ENCODE measurements at places on chromosomes 12 and 14.

- DNase-seq = no peak
These were observed 116.8 kb upstream of the SLC38A4 start for GRCh38 chr12:46942579-46942978.

DNA sequence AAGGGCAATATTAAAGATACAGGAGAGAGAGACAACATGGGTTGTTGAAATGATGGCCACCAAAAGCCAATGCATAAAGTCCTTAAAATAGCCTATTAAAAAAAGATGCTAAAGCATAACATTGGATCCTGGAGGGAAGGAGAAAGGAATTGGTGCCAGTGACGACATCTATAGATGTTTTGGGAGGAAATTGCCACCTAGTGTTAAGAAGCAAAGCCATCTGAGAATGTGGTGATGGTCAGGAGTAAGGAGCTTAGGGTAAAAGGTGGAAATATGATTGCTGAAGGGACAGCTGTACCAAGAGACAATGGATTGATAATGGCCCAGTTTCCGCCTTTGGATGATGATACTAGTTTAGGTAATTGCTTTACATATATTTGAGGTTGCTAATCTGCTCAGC is 85.1 kb downstream of the TMEM30B start:
- DNase-seq = no peak

DNA sequence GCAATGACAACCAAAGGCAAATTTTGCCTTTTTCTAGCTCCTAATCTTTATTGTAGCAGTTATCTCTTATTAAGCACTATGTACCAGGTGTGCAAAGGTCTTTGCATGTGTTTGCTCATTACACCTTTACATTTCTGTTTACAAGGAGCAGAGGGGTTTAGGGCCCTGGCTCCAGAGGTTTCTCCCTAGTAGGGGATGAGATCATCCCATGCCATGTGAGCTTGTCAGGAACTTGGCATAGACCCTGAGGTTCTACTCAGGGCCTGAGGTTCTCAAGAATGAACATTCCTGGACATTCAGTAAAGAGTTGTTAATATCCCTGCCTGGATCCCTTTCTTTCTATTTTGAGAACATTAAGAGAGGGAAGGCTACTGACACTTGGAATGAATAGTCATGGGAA is 292.0 kb downstream of the RPAP3 start:
- DNase-seq = no peak

- no peak for DNase-seq
These were observed 49.5 kb downstream of the TSPAN19 start for GRCh38 chr12:84986586-84986985.

GRCh38 chr14:29391801-29392200 is 535.8 kb downstream of the PRKD1 start:
- DNase-seq = no peak

DNA sequence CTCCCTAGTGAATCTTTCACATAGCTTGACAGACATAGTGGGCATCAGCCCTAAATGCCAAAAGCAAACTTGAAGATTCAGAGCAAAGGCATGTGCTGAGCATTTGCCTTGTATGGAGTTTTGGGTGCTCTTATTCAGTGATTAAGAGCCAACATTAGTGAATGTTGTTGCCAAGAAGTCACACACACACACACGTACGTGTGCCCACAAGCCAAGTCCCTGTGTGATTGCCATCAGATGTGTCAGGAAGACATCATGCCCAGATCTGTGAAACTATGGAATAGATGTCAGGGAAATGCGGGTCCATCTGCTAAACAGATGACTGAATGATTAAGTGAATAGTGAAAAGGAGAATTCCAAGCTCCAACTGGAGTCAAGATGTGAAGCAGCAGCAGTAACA is 149.0 kb downstream of the AKAP6 start:
- DNase-seq = no peak

- no peak for DNase-seq
These were observed 6.3 kb upstream of the RIN3 start for GRCh38 chr14:92507174-92507768.

DNA sequence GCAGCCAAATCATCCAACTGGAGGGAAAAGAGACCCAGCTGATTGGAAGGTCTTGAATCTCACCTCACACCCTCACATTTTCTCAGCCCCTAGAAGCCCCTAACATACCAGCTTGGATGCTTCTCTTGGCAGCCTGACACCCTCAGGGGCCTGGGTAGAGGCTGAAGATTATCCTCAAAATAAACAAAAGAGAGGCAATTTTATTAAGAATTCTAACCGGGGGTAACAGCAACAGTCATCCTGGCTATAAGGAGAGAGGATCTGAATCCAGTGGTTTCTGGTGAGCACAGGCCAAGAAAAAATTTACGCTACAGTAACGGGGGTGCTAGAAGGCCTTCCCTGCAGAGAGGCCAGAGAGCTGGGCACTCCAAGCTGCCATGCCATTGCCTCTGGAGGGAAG is 21.6 kb downstream of the KRT76 start:
- no peak for DNase-seq

DNA sequence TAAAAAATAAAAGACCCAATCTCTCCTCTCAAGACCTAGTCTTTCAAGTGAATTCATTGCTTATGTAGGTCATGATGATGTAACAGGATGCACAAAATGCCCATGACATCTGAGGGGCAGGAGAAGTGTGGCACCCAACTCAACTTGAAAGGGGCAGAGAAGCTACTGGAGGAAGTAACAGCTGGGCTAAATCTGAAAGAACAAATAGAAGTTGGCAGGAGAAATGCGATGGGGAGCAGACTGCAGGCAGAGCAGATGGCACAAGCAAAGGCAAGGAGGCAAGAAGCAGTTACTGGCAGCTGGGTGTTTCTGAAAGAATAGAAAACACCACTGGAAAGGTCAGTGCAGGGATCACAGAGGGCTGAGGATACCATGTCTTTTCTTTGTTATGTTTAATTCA is 14.6 kb downstream of the SLC38A4 start:
- no peak for DNase-seq

- peak; percentile 5 for DNase-seq
These were observed 33.2 kb upstream of the PPP1R13B start for GRCh38 chr14:103880348-103881267.

GRCh38 chr14:23021434-23021833 is 11.5 kb upstream of the C14orf93 start:
- no peak for DNase-seq

DNA sequence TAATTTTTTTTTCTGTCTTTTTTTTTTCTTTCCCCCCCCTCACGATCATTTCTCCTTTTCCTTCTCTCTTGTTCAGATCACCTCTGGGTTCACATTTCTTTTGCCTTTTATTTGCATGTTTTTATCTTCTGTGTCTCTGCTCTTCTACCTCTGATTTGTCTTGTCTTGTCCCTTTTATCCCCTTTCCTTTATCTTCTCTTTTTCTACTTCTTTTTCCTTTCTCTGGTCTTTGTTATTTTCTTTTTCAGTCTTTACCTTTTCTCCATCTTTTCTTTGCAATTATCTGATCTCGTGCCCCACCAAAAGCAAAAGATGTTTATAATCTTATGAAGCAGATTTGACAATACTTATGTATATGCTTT is 77.8 kb upstream of the RAP1B start:
- no peak for DNase-seq

DNA sequence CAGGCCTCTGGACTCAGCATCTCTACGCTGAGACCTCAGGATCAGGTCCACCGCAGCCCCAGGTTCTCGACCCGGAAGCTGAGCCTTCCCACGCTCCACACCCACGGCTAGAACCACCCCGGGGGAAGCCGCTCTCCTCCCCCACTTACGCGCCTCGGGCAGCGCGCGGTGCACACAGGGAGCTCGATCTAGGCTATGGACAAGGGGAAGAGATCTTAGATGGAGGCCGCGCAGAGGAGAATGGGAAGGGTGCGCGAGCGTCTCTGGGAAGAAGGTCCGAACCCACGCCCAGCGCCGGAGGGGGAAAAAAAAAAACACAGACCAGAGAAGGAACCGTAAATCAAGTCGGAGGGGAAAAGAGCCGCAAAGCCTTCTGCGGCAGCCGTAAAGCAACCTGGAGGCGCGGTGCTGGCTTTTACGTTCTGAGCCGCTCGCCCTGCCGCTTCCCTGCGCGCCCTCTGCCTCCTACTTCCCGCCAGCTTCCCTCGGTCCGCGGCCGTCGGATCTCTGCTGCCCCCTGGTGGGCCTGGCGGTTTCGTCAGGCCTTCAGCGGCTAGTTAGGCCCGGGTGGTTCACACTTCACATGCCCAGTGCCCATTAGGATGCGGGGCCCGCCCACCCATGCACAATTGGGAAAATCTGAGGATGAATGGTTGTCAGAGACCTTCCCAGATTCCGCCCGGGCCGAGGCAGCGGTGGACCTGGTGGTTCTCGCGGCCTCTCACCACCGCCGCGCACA is at the start of gene RAD52:
TSS of gene RAD52 (minus strand) at position 242 of the 739 bp plus-strand sequence. CDS start 16,636 bp downstream, outside the sequence.
- peak; percentile 97 for DNase-seq

- DNase-seq = no peak
These were observed 666.0 kb downstream of the MED13L start for GRCh38 chr12:115611477-115611876.

DNA sequence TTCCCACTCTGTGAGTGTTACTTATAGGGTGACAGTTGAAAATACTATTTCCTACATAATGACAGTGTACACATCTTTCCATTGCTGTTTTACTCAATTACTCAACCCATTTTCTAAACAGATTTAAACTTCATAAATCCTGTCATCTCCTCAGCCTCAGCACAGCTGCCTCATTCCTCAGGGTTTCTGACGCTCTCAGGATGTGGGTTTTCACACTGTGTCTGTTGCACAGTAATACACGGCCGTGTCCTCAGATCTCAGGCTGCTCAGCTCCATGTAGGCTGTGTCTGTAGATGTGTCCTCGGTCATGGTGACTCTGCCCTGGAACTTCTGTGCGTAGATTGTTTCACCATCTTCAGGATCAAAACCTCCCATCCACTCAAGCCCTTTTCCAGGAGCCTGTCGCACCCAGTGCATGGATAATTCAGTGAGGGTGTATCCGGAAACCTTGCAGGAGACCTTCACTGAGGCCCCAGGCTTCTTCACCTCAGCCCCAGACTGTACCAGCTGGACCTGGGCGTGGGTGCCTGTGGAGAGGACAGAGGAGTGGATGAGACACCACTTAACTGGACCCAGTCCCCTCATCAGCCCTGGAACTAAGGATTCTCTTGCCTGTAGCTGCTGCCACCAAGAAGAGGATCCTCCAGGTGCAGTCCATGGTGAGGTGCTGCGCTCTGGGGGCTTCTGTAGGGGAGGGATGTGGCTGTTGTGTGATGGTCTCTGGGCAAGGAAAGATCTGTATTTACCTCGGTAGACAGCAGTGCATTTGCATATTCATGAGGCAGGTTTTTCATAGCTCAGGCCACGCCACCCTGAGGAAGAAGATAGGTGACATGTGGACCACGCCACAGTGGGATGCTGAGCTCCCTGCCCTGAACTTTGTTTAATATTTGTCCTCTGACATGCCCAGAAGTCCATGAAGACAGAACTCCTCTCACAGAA is 750.2 kb downstream of the TMEM121 start:
- no peak for DNase-seq

GRCh38 chr12:64670019-64670418 is 59.7 kb downstream of the RASSF3 start:
- no peak for DNase-seq

DNA sequence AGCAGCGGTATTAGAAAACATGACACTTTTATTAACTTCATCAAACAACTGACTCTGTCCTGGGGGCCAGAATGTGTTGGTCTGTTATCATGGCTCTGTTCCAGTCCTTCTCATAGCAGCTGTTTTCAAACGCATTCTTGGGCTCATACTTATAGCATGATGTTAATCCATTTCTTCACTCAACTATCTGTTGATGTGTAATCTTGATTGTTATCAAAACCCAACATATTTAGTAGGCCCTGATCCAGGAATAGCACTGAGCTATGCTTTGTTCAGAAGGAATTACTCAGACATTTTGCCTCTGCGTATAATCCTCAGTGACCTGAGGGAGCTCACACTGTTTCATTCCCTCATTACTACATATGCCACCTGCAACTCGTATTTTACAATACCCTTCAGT is 315.9 kb downstream of the BMP4 start:
- DNase-seq = no peak

DNA sequence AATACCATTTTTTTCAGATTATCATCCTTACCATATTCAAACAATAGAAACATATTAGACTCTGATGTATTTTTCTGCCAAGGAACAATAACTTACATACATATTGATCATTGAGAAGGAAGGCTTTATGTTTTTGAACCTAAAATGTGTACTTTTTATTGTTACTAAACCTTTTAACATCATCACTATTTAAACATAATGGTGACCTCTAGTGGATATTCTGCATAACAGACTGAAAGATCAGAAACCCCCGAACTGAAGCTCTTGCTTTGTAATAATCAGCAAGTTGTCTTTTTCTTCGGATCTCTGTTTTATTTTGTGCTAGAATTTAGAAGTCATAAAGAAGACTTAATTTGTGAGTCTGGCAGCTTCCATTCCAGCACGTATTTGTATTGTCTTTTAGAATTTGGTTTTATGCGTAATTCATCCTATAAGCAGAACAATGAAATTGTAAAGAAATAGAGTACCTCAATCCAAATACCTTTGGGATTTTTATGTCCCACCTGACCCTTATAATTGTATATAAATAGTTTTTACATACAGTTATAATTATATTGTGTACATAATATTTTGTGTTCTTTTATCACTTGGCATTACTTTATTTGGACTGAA is 125.9 kb upstream of the ATF1 start:
- peak; percentile 65 for DNase-seq

DNA sequence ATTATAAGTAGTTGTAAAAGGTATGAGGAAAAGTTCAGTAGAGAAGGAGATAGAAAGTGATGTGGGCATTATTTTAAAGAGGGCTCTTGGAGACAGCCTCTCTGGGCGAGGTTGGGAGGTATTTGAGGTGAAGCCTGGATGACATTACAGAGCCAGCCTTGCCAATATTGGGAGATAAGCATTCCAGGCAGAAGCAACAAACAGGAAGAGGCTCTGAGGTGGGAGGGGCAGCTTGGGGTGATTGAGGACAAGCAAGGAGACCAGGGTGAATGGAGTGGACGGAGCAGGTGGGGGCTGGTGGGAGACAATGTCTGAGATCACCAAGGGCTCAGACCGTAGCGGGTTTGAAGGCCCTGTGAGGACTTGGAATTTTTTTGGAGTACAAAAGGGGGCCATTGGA is 87.3 kb downstream of the DYRK2 start:
- DNase-seq = no peak

DNA sequence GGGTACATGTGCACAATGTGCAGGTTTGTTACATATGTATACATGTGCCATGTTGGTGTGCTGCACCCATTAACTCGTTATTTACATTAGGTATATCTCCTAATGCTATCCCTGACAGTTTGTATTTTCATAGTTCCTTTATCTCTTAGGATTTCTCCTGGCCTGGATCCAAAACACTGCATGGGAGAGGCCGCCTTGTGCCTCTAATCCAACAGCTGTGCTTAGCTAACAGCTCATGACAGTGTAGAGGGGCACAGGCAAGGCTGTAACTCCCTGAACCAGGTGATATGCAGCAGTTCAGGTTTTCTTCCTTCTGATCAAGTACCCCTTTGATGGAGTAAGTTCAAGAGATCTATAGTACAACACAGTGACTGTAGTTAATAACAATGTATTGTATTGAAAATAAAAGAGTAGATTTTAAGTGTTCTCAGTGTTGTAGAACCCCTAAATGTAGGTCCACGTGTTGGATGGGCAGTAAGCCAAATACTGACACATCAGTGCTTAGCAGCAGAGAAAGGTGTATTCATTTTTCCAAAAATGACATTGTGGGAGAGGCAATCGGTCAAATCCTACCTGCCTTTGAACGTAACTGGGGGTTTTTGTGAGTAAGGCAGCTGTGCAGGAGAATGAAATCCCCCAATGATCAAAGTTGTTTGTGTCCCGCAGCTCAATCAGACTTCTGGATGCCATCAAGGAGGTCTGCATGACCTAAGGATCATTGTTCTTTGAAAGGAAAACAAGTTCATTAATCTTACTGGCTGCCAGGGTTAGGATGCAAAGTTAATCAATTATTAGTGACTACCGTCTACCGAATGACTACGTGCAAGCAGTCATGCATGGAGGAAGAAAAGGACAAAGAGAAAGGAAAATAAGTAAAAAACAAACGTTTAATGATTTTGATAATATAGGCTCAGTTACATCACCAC is 89.3 kb upstream of the FGD4 start:
- DNase-seq = no peak

Measured in CD4-positive, alpha-beta T cell treated with Interleukin-2 at 100 ng/mL for 4 hours (primary cell).